ENCODE measurements at places on chromosomes 2 and 18.

GRCh38 chr2:64745562-64745961 is 91.8 kb upstream of the SERTAD2 start:
- no peak for DNase-seq

DNA sequence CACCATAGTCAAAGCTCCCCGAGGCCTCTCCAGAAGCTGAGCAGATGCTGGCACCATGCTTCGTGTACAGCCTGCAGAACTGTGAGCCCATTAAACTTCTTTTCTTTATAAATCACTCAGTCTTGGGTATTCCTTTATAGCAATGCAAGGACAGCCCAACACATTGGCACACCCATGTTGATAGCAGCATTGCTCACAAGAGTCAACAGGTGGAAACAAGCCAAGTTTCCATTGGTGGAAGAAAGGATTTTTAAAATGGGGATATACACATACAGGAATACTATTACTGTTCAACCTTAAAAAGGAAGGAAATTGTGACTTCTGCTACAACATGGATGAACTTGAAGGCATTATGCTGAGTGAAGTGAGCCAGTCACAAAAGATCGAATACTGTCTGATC is 186.8 kb upstream of the RAB12 start:
- DNase-seq = no peak

- no peak for DNase-seq
These were observed 131.5 kb downstream of the SOCS6 start for GRCh38 chr18:70420146-70420898.

- DNase-seq = no peak
These were observed 3.6 kb downstream of the SH2D6 start for GRCh38 chr2:85422072-85422457.

Data from urothelium cell line (cell line).